ENCODE measurements at places on chromosomes 13 and 19. TPM values are rescaled to one million over a fixed set of nuclear protein-coding genes. Genes with fewer than 3 reads are reported as not detected.

- DNase-seq = no peak
Observed at GRCh38 chr19:28065026-28065425, 1147.9 kb downstream of the UQCRFS1 start.

Gene CGB7
- 0.04 TPM for total RNA-seq

GRCh38 chr19:42255766-42256745, 1.1 kb upstream of the ERF start:
- DNase-seq = peak; percentile 32

- peak; percentile 67 for DNase-seq
Observed at GRCh38 chr19:19224852-19225494, 13.2 kb downstream of the NCAN start.

DNA sequence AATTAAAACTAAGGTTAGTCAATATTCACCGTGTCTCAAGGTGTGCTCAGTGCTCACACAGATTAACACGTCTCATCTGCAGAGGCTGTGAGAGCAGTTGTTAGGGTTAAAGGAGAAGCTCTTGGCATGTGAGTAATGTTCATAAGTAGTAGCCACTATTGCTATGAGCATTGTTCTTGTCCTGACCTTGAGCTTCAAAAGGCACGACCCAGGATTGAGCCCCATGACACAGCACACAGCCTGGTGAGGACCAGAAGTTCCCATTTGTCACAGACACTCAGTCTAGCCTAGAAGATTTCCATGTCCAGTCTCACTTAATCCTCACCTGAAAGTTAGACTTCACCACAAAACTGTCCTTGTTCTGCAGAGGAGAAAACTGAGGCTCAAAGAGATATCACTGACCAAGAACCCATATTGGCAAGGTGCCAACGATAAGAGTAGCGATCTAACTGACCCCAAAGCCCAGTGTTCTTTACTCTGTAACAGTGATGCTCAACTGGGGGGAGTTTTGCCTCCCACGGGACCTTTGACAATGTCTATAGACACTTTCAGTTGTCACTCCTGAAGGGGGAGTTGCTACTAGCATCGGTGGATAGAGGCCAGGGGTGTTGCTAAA, 26.0 kb downstream of the FPR3 start:
- DNase-seq = no peak

GRCh38 chr13:44815623-44816022, 173.6 kb downstream of the NUFIP1 start:
- peak; percentile 91 for DNase-seq

DNA sequence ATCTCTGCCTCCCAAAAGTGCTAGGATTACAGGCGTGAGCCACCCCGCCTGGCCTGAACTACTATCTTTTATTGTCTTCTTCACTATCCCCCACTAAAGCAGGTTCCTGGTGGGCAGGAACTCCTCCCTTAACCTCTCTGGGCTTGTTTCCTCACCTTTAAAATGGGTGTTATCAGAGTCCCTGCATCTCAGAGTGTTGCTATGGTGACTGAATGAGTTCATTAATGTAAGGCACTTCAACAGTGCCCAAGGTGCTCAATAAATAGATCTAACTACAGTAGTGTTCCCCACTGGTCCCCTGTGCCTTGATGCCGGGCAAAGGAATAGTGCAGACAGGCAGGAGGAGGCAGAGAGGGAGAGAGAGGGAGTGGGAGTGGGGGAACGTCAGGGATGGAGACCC, 20.5 kb downstream of the CCDC97 start:
- no peak for DNase-seq

Gene RNF113B
- total RNA-seq = not detected

- DNase-seq = peak; percentile 76
Observed at GRCh38 chr13:105579821-105580710, 955.4 kb downstream of the EFNB2 start.

GRCh38 chr19:48480183-48480557, 11.0 kb downstream of the CYTH2 start:
- DNase-seq = no peak

- no peak for DNase-seq
Observed at GRCh38 chr13:99425485-99426341, 75.6 kb upstream of the TM9SF2 start.

- DNase-seq = no peak
Observed at GRCh38 chr13:89490661-89491060, 1819.5 kb downstream of the SLITRK5 start.

DNA sequence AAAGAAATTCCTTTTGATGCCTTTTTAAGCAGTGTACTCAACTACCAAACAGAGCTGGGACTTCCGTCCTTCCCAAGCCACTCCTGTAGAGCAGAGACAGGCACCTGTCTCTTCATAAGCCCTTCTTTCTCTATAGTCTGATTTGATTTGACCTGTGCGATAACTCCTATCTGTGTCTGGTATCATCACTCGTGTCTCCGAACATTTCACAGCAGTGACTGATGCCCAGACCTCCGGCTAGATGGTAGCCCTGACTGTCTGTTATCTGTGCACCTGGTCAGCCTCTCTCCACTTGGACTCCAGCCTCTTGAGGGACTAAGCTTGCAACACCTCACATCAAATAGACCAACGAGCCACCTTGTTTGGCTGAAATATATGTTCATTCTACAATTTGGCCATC, 316.2 kb upstream of the ZNF507 start:
- no peak for DNase-seq

- no peak for DNase-seq
Observed at GRCh38 chr19:5089283-5089682, 120.4 kb downstream of the KDM4B start.

GRCh38 chr13:81738364-81738763, 1397.4 kb upstream of the SPRY2 start:
- DNase-seq = peak; percentile 72

Gene PNMA8C
- total RNA-seq = not detected

- DNase-seq = no peak
Observed at GRCh38 chr19:51025401-51025800, 1.0 kb downstream of the KLK11 start.

Gene BBC3
- total RNA-seq = 2.4 TPM

DNA sequence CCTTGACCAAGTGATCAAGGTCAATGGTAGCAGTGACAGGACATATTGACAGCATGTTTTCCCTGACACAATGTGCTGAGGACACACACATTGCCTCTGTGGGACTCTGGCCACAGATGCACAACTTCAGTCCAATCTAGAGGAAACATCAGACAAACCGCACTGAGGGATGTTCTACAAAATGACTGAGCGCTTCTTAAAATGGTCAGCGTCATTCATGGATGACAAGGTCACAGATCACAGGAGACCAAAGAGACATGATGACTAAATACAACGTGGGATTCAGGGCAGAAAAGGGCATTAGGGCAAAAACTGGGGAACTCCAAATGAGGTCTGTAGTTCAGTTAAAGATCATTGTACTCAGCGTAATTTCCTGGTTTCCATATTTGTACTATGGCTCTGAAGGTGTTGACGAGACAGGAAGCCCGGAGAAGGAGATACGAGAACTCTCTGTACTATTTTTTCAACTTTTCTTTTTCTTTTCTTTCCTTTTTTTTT, 20.6 kb downstream of the PBX4 start:
- no peak for DNase-seq

Gene ZNF132
- not detected for total RNA-seq

DNA sequence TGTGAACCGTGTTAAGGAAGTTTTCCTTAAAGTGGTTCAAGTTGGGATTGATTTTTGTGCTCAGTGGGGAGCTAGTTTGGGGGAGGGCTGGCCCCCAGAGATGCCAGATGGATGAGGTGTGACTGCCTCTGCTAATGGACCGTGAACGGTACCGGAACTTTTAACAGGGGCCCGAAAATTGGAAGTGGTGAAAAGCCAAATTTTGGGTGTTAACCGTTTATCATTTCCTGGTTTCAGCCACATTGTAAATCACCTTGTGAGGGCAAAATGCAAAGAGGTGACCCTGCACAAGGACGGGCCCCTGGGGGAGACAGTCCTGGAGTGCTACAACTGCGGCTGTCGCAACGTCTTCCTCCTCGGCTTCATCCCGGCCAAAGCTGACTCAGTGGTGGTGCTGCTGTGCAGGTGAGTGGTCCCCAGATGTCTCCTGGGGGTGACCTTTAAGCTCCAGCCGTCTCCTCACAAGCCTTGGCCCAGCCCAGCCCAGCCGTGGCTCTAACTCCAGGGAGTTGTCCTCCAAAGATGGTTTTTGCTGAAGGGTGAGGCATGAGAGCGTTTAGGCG, 18.2 kb downstream of the UPF1 start:
- no peak for DNase-seq

Gene GSK3A
- total RNA-seq = 25.0 TPM

Gene ANGPTL8
- not detected for total RNA-seq

DNA sequence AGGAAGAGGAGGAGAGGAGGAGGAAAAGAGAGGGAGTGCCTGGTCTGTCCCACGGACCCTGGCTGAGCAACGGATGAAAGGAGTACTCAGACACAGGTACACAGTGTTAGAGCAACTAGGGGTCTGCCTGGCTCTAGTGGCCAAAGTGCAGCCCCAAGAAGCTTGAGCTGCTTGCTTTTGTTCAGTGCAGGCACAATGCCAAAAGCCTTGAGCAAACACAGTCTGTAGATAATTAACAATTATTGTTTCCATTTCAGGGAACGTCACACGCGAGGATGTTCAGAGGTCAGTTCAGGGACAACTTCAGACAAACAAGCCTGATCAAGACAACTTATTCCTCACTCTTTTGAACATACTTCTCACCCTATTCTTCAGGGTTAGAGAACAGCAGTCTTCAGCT, 32.2 kb upstream of the ZNF726 start:
- no peak for DNase-seq

GRCh38 chr19:35791814-35792279, 16.5 kb downstream of the ARHGAP33 start:
- DNase-seq = no peak

- peak; percentile 76 for DNase-seq
Observed at GRCh38 chr13:36438594-36439483, 6.5 kb downstream of the CCNA1 start.

- DNase-seq = no peak
Observed at GRCh38 chr13:25652764-25653163, 281.0 kb downstream of the ATP8A2 start.

Gene LILRB5
- total RNA-seq = not detected

- DNase-seq = no peak
Observed at GRCh38 chr13:40217675-40218074, 448.8 kb downstream of the FOXO1 start.

DNA sequence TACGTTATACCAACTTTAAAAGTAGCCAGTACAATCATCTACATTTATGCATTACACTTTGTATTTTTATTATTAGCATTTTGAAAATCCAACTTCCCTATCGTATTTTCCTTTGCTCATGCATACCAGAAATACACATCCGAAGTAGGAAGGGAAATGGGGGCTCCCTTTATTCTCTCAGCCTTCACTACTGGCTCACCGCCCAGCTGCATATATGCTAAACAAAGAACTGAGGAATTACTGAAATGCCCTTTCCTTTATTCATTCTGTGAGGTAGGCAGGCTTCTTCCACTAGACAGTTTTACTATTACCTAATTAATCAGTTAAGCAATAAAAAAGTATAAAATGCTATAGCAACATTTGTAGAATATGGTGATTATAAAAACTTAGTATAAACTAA, 291.6 kb downstream of the KLF12 start:
- DNase-seq = no peak

DNA sequence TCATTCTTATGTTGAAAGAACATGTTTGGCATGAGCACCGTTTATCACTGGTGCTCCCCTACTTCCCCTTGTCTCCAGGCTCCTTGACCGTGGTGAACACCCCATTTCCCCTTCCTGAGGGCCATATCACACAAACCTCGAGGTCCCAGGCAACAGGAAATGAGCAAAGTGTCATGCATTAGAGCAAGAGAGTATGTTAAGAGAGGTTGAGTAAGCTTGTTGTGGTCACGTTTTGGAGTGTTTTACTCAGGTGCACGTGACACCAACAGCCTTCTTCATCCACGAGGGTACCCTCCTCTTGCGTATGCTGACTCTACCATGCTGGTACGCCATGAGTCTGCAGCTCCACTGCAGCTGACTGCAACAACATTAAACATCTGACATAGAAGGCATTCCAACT, 482.2 kb upstream of the NBEA start:
- no peak for DNase-seq

Gene SMIM44
- total RNA-seq = not detected

Gene SYT3
- total RNA-seq = 0.18 TPM

DNA sequence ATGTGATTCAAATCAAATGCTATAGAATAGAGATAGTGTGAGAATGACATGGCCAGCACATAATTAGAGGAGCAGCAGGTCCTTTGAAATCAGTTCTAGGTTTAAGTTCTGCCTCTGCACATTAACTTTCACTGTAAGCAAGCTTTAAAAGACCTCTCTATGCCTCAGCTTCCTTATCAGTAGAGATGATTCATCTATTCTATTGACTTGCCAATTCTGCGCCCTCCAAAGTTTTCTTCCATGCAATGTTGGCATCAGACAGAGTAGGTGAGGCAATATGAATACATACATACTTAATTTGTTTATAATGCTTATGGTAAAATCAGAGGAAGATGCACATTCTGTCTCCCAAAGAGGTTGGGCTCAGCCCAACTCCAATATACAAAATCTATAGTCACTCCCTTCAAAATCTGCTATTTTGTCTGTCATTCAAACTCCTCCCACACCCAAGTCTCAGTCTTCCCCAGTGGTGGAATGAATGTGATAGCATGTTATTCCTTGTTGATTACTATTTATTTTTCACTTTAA, 525.5 kb downstream of the RFC3 start:
- DNase-seq = no peak

- no peak for DNase-seq
Observed at GRCh38 chr19:15340086-15340485, 7.7 kb upstream of the BRD4 start.

DNA sequence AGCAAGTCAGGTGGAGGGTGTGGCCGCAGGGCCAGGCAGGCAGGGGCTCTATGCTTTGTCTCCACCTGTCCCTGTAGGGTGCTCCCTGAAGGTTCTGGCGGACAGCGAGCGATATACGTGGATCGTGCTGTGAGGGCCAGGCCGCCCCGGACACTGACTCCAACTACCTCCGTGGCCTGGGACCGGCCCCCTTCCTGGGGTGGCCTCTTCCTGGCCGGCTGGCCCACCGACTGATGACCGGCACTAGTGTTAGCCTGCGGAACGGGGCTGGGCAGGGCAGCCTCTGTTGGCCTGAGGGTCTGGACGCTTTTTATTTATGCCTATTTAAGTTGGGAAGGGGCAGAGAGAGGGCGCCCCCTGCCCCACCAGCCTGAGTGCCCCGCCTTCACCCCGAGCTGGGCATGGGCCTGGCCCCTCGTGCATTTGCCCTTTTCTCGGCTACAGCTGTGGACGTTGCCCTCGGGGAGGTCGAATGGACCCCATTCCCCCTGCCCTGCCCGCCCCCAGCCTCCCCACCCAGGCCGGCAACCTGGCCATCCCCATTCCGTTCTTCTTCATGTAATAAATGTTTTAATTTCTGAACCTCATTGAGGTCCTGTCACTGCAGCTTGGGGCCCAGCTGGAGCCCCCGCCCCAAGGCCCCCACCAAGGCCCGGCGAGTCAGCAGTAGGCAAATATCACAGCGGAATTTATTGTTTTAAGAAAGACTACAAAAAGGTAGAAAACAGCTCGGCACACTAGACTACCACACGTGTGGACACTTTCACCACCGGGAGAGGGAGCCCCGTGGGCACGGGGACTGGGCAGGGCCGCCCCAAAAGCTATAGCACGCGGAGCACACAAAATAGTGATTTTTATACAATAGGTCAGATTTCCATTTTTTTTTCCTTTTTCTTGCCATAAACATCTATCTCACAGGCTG, 8.8 kb downstream of the DCAF15 start:
- DNase-seq = peak; percentile 15

- DNase-seq = no peak
Observed at GRCh38 chr13:78631077-78631476, 27.7 kb upstream of the POU4F1 start.

GRCh38 chr19:11678504-11678903, 60.2 kb downstream of the ZNF823 start:
- DNase-seq = no peak

GRCh38 chr13:76019421-76020044, 383.4 kb downstream of the LMO7 start:
- peak; percentile 88 for DNase-seq

All from PC-3 (cell line).